Spinal cord (tissue), 10 donors: ENCODE measurements at places on chromosomes 6 and 20. TPM values are rescaled to one million over a fixed set of nuclear protein-coding genes. Genes with fewer than 3 reads are reported as not detected.

Gene HCRTR2
- 2.8 TPM for total RNA-seq

Gene AAR2
- total RNA-seq: 29.4 TPM

Gene DZANK1
- total RNA-seq: 5.8 TPM

Gene FKBP1C
- 0.20 TPM for total RNA-seq
